NCI-H2081 treated with DMSO at 0.1 percent for 48 hours (cell line): ENCODE measurements at places on chromosomes 4 and X.

GRCh38 chrX:154008521-154008920 is 11.2 kb downstream of the IRAK1 start:
- no peak for DNase-seq

GRCh38 chr4:8564595-8564994 is 15.6 kb upstream of the GPR78 start:
- no peak for DNase-seq

DNA sequence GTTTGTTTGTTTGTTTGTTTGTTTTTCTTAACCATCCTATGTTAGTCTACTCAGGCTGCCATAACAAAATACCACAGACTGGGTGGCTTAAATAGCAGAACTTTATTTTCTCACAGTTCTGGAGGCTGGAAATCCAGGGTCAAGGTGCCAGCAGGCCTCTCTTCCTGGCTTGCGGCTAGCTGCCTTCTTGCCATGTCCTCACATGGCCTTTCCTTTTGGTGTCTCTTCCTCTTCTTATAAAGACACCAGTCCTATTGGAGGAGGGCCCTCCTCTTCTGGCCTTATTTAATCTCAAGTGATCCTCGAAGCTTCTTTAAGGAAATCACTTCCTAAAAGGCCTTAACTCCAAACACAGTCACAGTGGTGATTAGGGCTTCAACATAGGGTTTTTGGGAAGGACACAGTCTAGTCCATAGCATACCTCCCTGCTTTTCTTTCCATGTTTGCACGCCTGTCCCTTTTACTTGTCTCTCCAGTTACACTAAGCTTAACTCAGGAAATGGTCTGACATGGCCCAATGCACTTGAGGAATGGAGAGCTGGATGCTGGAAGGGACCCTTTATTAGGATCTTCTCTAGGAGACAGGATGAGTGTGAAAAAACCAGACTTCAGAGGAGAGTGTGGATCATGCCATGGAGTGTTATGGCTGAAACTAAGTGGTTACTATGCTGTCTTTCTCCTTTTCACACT is 36.0 kb upstream of the MGST2 start:
- no peak for DNase-seq

- DNase-seq: no peak
Measured at GRCh38 chr4:138775489-138775888, 240.1 kb upstream of the NOCT start.

- no peak for DNase-seq
Measured at GRCh38 chr4:75895744-75896314, 6.4 kb downstream of the PPEF2 start.

GRCh38 chr4:2459589-2460349 is 9.1 kb upstream of the RNF4 start:
- DNase-seq: no peak

- no peak for DNase-seq
Measured at GRCh38 chr4:16039139-16039538, 44.7 kb downstream of the PROM1 start.
